AG20443 (cell line): ENCODE measurements at places on chromosomes 2 and 18.

DNA sequence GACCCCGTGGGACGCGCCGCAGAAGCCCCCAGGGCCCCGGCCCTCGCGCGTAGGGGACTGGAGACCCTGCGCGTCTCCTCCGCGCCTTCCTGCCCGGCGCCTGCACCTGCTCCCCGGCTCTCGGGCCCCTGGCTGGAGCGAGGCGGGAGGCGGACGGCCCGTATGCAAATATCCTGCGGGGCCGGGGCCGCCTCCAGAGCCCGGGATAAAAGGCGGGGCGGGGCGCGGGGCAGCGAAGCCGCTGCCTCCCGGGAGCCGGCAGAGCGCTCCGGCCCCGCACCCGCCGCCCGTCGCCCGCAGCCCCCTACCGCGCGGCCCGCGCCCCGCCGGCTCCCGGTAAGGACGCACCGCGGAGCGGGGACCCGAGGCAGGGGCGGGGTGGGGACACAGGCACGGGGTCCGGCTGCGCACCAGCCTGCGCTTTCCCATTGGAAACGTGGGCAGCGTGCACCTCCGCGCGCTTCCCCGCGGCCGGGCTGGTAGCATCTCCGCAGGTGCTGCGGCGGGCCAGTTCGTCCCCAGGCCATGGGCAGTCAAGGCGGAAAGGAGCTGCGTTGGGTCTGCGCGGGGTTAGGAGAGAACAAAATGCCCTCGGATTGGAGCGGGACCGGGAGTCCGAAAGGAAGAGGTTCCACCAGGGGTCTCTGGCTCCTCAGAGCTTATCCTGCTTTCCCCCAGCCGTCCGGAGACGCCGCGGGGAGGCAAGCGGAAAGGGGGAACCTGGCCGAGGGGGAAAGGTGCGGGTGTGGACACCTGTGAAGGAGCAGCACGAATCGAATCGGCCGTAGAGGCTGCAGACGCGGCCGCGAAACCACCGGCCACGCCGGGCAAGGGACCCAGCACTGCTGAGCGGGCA is at the start of gene ATP6V1C2:
ATP6V1C2 (plus strand) TSS at position 235 of the 856 bp plus-strand sequence. CDS start 1,220 bp downstream, outside the sequence.
- DNase-seq = peak; percentile 46

DNA sequence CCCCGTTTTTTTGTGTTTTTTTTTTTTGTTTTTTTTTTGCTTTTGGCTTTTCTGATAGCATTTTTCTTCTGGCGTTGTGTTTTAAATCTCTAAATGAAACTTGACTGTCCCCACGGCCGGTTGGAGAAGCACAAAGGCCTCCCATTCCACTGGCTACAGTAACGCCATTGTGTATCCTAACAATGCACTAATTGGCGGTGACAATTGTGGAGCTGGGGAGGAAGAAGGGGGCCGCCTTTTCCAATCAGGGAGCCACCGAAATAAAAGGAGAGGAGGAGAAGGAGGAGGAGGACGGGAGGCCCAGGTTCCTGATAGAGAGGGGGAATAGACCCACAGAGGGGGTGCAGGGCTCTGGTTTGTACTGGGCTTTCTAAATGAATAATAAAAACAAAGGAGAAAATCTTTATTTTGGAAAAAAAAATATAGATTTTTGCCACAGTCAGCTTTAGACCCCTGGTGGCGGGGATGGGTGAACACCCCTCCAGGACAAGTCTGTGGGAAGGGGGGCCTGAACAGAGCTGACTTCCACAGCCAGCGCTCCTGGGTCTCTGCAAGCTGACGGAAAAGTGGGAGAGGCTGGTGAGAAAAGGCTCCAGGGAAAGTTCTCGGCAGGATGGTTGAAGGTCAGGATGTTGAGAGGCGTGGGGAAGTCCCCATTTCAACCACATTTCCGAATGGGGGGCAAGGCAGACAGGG is 43.7 kb upstream of the FZD5 start:
- no peak for DNase-seq

- DNase-seq = no peak
Measured at GRCh38 chr2:239813261-239814115, 211.7 kb downstream of the NDUFA10 start.

GRCh38 chr2:173991856-173992588 is 26.8 kb upstream of the SP3 start:
- DNase-seq = peak; percentile 75

DNA sequence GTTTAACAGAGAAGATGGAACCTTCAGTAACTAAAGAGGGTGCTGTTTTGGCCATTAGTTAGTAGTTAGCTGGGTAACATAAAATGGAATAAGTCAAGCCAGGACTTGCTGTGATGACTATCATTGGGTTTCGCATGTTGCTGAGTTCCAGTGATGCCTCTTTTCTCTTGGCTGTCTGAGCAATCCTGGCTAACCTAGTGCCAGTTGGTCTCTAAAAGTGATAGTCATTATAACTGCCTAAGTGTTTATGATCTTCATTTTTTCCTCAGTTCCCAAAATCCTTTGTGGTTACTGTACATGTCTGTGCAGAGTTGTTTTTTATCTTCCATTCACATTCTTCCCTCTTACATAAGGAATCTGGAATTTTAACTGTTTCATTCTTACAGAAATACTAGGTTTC is 33.4 kb downstream of the WDR43 start:
- DNase-seq = peak; percentile 49

GRCh38 chr2:38301340-38301968 is 75.6 kb downstream of the ATL2 start:
- no peak for DNase-seq

DNA sequence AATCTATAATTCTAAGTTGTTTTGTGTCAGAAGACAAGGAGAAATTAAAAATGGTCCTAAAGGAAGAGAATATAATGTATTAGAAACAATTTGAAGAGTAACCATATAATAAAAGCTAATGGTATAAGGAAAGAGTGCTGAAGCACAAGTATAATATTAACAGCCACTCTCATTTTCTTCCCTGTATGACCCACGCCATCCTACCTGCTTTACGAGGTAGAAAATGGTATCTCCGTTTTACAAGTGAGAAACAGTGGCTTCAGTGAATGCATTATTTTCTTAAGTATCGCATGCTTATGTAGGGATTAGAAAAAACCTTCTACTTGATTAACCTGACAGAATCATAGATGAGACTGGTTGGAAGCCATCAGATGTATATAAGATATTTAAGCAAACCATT is 266.2 kb downstream of the CCDC102B start:
- DNase-seq = no peak
